ENCODE measurements at places on chromosomes 2 and 18.

- DNase-seq: no peak
These were observed 68.2 kb upstream of the NOSTRIN start for GRCh38 chr2:168734199-168734760.

- no peak for DNase-seq
These were observed 170.9 kb upstream of the GATA6 start for GRCh38 chr18:21998486-21998885.

DNA sequence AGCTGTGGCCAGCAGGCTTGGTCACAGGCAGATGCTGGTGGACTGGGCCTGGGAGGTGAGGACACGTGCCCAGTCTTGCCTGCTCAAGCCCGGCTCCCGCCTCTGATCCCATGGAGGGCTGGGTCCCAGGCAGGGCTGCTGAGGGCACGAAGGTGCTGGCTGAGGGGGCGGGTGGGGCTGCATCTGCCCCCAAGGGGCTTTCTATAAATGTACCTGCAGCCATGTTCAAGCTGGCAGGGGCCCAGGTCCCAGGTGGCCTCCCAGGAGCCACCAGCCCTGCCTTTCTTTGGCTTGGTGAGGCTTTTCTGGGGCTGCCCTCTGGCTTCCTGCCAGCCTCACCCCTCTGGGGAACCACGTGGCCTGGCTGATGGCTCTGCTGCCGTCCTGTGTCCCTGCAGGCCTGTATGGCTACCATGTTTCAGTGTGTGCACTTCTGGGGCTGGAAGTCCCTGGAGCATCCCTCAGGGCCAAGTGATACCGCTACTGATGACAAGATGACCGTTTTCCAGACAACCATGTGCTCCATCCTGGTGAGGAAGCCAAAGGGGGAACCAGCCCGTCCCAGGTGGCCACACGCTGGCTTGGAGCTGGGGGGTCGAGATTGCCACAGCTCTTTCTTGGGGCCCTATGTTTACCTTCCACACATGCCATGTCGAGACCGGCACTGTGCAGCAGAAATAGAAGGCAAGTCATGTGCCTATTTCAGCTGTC, 23.2 kb downstream of the HJURP start:
- no peak for DNase-seq

DNA sequence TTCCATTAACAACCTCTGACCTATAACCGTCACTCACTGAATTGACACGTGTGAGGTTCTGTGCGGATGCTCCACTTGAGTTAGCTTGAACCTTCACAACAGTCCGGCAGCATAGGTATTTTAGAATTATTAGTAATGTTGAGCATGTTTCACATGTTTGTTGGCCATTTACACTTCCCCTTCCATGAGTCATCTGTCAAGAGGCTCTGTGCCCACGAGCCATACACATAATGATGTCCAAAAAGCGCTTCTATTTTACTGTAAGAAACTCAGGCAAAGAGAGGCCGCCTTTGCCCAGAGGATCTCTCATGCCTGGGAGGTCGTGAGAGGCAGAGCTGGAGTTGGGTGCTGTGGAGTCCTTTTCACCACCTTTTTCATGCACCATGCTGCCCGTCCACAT, 28.9 kb upstream of the TMEM214 start:
- no peak for DNase-seq

- DNase-seq: no peak
These were observed 814.1 kb upstream of the SALL3 start for GRCh38 chr18:78165525-78165924.

- no peak for DNase-seq
These were observed 46.4 kb downstream of the ADCY3 start for GRCh38 chr2:24873619-24874018.

GRCh38 chr2:126766295-126766968, 110.5 kb downstream of the GYPC start:
- no peak for DNase-seq

DNA sequence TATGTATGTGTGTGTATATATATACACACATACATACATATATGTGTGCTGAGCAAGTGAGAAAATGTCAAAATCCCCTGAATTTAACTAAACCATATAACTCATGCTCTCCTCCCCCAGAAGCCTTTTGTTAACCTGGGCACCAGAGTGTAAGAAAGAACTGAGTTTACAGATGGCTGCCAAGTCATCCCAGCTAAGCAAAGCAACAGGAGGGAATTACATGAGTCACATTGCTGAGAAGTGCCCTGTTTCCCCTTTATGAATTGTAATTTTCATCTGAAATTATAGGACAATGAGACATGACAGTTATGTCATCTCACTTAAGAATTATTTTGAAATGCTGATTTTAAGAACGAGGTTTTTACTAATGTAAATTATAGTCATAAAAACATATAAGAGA, 29.9 kb downstream of the SCN7A start:
- DNase-seq: no peak

- no peak for DNase-seq
These were observed 43.4 kb downstream of the PLEKHA3 start for GRCh38 chr2:178523596-178524134.

- no peak for DNase-seq
These were observed 246.1 kb upstream of the ST6GAL2 start for GRCh38 chr2:107132070-107132469.

- DNase-seq: no peak
These were observed 48.5 kb downstream of the MBOAT2 start for GRCh38 chr2:8954990-8955389.

GRCh38 chr18:57443247-57443646, 8.1 kb downstream of the ONECUT2 start:
- no peak for DNase-seq

GRCh38 chr18:49743117-49743567, 70.2 kb downstream of the ACAA2 start:
- DNase-seq: no peak

GRCh38 chr2:46674488-46674887, 195.1 kb downstream of the TMEM247 start:
- no peak for DNase-seq

- DNase-seq: no peak
These were observed 1.2 kb upstream of the CCNT2 start for GRCh38 chr2:134917360-134917865.

- no peak for DNase-seq
These were observed 90.4 kb downstream of the MARCHF4 start for GRCh38 chr2:216281876-216282275.

DNA sequence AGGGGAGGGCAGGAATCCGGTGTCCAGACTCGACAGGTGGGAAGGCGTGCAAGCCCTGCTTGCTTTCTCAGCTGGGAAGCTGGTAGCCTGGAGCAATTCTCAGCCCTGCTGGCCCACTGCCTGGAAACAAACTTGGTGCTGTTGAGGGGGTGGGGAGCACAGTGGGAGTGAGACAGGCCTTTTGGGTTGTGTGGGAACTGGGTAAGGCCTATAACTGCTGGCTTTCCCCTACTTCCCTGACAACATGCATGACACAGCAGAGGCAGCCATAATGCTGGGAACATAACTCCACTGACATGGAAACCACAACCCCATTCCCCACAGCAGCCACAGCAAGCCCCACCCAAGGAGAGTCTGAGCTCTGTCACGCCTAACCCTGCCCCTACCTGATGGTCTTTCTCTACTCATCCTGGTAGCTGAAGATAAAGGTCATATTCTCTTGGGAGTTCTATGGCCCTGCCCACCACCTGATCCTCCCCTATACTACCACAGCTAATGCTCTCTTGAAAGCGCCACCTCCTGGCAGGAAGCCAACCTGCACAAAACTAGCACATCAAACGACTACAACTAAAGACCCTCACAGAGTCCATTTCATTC, 122.9 kb upstream of the ACVR1C start:
- DNase-seq: no peak

DNA sequence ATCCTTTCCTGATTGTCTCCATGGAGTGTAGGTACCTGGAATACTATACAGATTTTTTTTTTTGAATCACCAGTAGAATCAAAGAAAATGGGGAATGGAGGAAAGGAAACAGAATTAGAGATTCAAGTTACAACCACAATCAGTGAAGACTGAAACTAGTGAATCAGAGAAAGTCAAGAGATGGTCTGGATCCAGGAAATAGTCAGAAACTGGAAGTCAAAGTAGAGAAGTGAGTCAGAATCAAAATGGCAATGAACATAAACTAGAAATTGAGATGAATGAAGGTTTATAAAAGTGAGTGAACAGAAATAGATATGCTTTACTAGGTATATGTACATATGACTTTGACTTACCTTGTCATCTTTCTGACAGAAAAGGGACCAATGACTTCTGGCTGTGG, 579.0 kb downstream of the PLCL1 start:
- no peak for DNase-seq

GRCh38 chr2:236593956-236594355, 24.3 kb downstream of the ACKR3 start:
- DNase-seq: no peak

DNA sequence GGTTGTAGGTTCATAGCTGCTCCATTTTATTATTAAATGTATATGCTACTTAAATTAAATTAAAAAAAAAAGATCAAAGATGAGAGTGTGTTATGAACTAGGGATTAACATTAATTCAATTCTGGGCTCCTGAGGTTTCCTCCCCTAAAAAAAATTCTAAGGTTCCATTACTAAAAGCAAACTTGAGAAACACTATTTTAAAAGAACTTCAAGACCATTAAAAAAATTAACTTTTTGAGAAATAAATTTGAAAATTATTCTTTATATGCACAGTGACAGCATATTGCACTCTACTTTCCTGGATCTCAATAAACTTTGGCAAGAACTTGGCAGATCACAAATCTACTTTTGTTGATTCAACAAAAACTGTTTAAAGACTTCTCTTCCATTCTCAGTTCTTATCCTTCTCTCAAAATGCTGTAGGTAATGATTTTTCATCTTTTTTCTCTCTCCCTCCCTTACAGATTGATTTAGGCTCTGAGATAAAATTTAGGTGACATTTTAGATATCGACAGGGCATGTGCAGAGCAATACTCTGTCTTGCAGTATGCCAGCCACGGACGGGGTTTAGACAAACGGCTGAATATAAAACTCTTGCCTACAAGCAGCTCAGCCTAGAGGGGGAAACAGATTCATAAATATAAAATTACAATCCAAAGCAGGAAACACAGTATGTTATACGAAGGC, 592 bp upstream of the MARS2 start:
- no peak for DNase-seq

- no peak for DNase-seq
These were observed 148.5 kb upstream of the DNMT3A start for GRCh38 chr2:25490217-25490616.

DNA sequence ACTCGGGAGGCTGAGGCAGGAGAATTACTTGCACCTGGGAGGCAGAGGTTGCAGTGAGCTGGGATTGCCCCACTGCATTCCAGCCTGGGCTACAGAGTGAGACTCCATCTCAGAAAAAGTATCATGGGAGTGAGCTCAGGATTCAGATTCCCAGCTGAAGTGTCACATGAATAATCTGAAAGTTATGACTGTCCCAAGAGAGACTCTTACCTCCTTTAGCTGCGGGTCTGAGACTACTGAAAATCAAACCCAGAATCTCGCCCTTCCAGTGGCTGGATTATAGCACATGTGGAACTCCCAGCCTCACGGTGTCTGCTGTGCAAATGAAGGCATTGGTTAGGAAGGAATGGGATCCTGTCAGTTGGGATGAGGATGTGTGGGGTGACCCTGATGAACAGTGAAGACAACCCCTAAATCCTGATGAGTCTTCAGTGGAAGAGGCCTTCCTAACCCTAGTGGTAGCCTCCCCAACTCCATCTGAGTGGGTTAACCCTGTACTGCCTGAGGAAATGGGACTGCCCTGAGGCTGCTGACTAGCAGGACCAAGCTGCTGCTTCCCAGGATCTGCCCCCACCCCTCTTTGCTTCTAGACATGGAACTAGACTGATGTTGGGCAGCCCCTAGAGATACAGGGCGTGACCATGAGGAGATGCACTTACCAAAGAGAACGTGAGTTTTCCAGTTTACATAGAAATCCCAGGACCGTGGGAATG, 16.5 kb downstream of the BOK start:
- DNase-seq: no peak

- DNase-seq: no peak
These were observed 1.5 kb downstream of the PXDN start for GRCh38 chr2:1742681-1743395.

- DNase-seq: no peak
These were observed 29.3 kb downstream of the ANKMY1 start for GRCh38 chr2:240528406-240529040.

DNA sequence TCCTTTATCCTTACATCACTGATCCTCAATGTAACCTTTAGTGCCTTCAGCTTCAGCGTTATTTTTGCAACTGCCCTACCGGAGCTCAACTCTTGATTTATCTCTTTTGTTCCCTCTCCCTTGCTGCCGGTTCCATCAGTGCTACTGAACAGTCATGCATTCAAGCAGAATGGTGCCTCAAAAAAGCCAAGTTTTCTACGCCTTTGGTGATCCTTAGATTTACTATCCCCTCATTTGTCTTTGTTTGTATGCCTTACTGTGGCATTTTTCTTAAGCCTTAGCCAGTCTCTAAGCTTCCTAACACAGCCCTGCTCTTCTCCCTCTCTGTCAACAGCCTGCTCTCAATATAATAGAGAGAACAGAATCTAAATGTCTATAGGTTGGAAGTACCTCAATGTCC, 847.7 kb downstream of the CPS1 start:
- DNase-seq: no peak

GRCh38 chr18:75304678-75305557, 94.3 kb downstream of the TSHZ1 start:
- no peak for DNase-seq

DNA sequence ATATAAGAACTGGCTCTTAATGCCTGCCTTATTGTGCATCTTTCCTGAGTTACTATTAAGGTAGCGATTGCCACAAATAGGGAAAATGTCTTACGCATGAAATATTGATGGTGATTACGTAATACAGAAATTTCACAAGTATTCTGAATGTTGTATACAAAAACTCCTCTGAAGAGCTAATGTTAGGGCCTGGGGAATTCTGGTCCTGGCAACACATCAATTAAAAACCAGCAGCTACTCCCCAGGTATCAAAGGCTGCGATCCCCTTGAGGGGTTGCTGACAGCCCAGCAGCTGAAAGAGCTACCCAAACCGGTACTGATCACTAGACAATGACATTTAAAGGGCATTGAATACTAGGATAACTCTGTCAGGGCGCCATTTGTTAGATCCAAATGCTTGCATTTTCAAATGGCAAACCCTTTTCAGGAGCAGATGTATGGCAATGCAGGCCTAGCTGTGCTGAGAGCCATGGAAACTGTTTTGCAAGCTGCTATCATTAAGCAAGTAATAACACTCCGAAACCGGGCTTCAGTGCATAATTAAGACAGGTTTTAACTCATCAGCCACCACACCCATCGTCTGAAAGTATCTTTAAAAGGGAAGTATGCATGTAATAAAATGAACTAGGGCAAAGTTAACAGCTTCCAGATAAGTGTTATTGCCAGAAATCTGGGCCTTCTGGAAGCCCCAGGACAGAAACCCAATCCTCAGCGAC, 78.4 kb downstream of the CLHC1 start:
- DNase-seq: no peak

Measured in cortex of kidney (tissue), 1 donor.